Ascending aorta (tissue), 2 donors: ENCODE measurements at places on chromosomes 4 and X.
A peak's percentile ranks its signal among the peaks of the same experiment; 100 is the strongest.

GRCh38 chrX:95718746-95719145 is 965.9 kb upstream of the DIAPH2 start:
- no peaks in the 10 kb centered on the region for H3K4me1 ChIP-seq

- DNase-seq = no peak
- H3K36me3 ChIP-seq = no peaks in the 10 kb centered on the region
- H3K27ac ChIP-seq = no peak overlapping the region
- no peaks in the 10 kb centered on the region for H3K27me3 ChIP-seq
- H3K4me1 ChIP-seq = no peaks in the 10 kb centered on the region
- H3K4me3 ChIP-seq = no peak overlapping the region
Observed at GRCh38 chr4:128359422-128359821, 71.8 kb upstream of the PGRMC2 start.

- H3K27me3 ChIP-seq = peaks cover 6% of the 10 kb centered on the region
- DNase-seq = no peak
- no peaks in the 10 kb centered on the region for H3K36me3 ChIP-seq
- no peaks in the 10 kb centered on the region for H3K4me1 ChIP-seq
- no peak overlapping the region for H3K4me3 ChIP-seq
Observed at GRCh38 chrX:130378024-130378669, 7.3 kb downstream of the GPR119 start.

DNA sequence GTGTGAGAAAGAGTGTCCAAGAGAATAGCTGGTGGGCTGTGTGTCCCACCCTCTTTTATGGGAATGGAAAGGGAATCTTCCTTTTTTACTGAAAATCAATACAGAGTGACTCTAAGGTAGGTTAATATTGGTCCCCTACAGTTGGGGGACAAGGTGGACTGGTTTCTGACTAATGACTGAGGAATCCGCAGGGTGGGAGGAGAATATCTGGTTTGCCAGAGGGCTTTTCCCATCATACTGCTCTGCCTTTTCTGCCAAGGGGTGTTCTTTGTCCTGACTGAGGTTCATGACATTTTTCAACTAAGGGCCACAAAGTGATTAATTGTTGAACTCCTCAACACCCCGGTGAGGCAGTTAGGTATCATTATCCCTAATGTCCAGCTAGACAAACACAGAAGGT is 261.6 kb downstream of the SPATA18 start:
- DNase-seq = no peak
- H3K4me1 ChIP-seq = no peaks in the 10 kb centered on the region
- no peak overlapping the region for H3K27ac ChIP-seq
- H3K27me3 ChIP-seq = no peaks in the 10 kb centered on the region
- H3K36me3 ChIP-seq = no peaks in the 10 kb centered on the region

DNA sequence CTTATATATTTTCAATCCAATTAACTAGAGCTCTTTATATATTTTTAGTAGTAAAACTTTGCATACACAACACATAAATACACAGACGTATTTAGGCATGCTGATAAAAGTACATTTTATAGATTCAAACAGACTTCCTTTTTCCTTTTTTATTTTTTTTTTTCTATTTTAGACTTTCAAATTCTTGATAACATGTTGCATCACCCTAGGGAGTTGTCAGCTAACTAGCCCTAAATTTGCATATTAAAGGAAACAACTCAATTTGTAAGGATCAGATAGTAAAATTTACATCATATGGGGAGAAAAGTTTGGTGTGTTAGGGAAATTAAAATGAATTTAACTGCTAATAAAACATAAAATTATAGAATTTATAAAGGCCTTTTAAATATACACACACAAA is 47.4 kb upstream of the APOOL start:
- H3K27me3 ChIP-seq = no peaks in the 10 kb centered on the region
- no peak overlapping the region for H3K27ac ChIP-seq
- no peak for DNase-seq
- no peaks in the 10 kb centered on the region for H3K4me1 ChIP-seq

GRCh38 chr4:86015412-86016350 is 344.2 kb downstream of the MAPK10 start:
- no peak overlapping the region for H3K4me3 ChIP-seq
- H3K27ac ChIP-seq = no peak overlapping the region
- no peak for DNase-seq
- no peaks in the 10 kb centered on the region for H3K4me1 ChIP-seq
- H3K27me3 ChIP-seq = no peaks in the 10 kb centered on the region

- H3K4me1 ChIP-seq = no peaks in the 10 kb centered on the region
- H3K27me3 ChIP-seq = no peaks in the 10 kb centered on the region
- no peak overlapping the region for H3K27ac ChIP-seq
- DNase-seq = no peak
- H3K36me3 ChIP-seq = no peaks in the 10 kb centered on the region
Observed at GRCh38 chrX:142186103-142186502, 19.0 kb downstream of the MAGEC2 start.

- H3K4me3 ChIP-seq = no peak overlapping the region
- H3K36me3 ChIP-seq = no peaks in the 10 kb centered on the region
- no peaks in the 10 kb centered on the region for H3K27me3 ChIP-seq
Observed at GRCh38 chrX:93422693-93423092, 250.7 kb downstream of the NAP1L3 start.

- no peak overlapping the region for H3K27ac ChIP-seq
- no peak overlapping the region for H3K4me3 ChIP-seq
- peaks cover 79% of the 10 kb centered on the region for H3K36me3 ChIP-seq
- H3K4me1 ChIP-seq = no peaks in the 10 kb centered on the region
Observed at GRCh38 chr4:2696423-2696822, 59.7 kb downstream of the TNIP2 start.

DNA sequence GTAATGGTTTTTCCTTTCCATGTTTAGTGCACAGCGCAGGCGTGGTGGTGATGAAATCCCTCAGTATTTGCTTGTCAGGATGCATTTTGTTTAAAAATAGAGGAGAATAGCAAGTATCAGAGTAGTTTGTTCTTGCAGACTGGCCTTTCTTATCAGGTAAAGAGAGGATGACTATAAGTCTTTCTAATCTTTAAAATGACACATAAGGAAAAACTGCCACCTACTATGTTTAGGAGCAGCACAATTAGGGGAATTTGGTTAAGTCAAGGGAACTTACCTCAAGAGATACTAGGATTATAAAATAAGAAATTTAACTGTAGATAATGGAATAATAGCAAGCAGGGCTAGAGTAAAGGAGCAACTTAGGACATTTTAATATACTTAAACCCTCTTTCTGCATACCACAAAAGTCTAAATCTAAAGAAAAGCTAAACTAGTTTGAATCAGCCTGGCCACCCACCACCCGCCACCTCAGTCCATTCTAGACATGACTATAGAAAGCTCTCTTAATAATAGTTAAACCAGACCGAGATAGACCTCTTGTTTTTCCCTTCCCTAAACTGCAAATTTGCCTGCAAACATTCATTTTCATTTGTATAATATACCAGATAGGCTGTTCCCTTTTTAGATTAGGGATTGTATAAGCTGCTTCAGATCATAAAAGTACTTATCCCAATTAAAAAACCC is 62.0 kb downstream of the APOOL start:
- no peak for DNase-seq
- no peaks in the 10 kb centered on the region for H3K27me3 ChIP-seq
- H3K4me3 ChIP-seq = no peak overlapping the region
- H3K27ac ChIP-seq = no peak overlapping the region

- no peaks in the 10 kb centered on the region for H3K4me1 ChIP-seq
- H3K27me3 ChIP-seq = no peaks in the 10 kb centered on the region
- no peaks in the 10 kb centered on the region for H3K36me3 ChIP-seq
- no peak overlapping the region for H3K27ac ChIP-seq
Observed at GRCh38 chrX:42028109-42028508, 104.8 kb upstream of the CASK start.

DNA sequence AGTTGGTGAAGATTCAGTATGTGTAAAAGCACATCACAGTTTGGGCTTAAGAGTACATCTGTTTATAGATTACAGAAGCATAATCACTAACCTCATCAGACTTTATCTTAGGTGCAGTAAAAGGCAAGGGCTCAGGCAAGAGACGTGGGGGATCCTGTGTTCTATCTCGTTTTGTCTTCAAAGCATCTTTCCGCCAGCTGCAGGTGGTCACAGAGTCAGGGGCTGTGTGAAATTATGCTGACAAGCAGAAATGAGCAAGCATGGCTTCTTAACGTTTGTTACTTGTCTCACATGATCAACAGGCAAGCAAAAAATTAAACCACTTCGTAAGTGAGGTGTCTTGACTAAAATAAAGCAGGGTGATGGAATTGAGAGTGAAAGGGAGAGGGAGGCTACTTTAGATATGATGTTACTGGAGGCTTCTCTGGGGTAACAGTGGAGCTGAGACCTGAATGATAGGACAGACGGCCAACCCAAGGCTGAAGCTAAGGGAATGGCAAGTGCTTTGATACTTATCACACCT is 1.4 kb upstream of the TEC start:
- no peaks in the 10 kb centered on the region for H3K27me3 ChIP-seq
- no peaks in the 10 kb centered on the region for H3K36me3 ChIP-seq
- no peak overlapping the region for H3K27ac ChIP-seq
- no peaks in the 10 kb centered on the region for H3K4me1 ChIP-seq

DNA sequence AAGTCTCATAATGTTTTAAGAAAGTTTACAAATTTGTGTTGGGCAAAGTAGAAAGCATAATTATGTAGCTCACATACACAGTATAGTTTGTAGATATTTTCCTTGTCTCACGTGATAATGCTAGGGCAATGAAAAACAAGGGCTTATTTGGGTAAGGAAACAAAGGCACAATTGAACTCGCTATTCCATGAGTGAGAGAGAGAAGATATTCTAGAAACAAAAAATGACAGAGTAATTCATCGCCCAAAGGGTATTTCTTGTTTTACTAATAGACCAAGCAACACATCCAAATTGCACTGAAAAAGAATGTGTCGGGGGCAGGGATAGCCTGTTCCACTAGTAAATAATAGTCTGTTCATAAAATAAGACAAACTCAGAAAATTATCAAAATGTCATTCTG is 3.6 kb upstream of the ASB11 start:
- DNase-seq = no peak
- no peaks in the 10 kb centered on the region for H3K4me1 ChIP-seq
- H3K27ac ChIP-seq = no peak overlapping the region
- H3K4me3 ChIP-seq = no peak overlapping the region
- H3K36me3 ChIP-seq = no peaks in the 10 kb centered on the region

DNA sequence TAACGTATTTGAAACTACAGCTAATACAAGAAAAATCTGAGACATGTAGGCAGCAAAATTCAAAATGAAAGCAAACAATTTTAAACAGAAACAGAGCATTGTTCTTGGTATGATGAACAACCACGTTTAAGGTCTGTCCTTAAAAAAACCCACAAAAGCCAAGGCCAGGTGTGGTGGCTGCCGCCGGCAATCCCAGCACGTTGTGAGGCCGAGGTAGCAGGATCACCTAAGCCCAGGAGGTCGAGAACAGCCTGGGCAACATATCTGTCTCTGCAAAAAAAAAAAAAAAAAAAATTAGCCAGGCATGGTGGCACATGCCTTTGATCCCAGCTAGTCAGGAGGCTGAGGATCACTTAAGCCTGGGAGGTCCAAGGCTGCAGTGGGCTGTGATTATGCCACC is 13.7 kb downstream of the RWDD4 start:
- no peak for DNase-seq
- H3K4me1 ChIP-seq = no peaks in the 10 kb centered on the region
- no peak overlapping the region for H3K27ac ChIP-seq
- H3K4me3 ChIP-seq = no peak overlapping the region
- no peaks in the 10 kb centered on the region for H3K27me3 ChIP-seq

GRCh38 chr4:81466841-81467671 is 4.7 kb downstream of the RASGEF1B start:
- H3K4me3 ChIP-seq = no peak overlapping the region

DNA sequence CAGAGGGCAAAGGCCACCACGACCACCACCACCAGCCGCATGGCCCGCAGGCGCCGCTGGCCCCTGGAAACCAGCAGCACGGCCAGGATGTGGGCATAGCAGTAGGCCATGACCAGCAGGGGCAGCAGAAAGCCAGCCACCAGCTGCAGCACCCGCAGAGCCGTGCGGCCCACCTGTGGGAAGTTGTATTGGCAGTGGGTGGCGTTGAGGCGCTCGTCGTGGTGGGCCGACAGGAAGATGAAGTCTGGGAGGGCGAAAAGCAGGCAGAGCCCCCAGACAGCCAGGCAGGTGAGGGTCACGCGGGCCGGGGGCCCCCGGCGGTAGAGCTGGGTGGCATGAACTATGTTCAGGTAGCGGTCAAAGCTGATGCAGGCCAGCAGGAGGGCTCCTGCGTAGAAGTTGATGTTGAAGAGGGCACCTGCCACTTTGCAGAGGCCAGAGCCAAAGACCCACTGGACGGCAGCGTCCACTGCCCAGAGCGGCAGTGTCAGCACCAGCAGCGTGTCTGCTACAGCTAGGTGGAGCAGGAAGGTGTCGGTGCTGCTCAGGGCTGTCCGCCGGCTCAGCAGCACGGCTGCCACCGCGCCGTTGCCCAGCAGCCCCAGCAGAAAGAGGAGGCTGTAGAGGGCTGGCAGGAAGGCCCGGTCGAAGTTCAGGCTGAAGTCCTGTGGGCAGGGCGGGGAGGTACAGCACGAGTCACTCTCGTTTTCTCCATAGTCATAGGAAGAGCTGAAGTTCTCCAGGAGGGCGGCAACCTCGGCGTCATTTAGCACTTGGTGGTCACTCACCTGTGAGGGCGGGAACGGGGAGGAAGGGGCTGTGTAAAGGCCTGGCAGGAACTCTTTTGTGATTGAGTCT is 1.4 kb downstream of the CXCR3 start:
- peak; percentile 60 for DNase-seq
- H3K27ac ChIP-seq = no peak overlapping the region
- no peak overlapping the region for H3K4me3 ChIP-seq
- H3K36me3 ChIP-seq = no peaks in the 10 kb centered on the region
- H3K4me1 ChIP-seq = no peaks in the 10 kb centered on the region

GRCh38 chrX:70117738-70118137 is 15.5 kb upstream of the IGBP1 start:
- H3K4me3 ChIP-seq = no peak overlapping the region
- no peak for DNase-seq
- H3K27me3 ChIP-seq = no peaks in the 10 kb centered on the region
- no peak overlapping the region for H3K27ac ChIP-seq
- no peaks in the 10 kb centered on the region for H3K36me3 ChIP-seq

GRCh38 chr4:127291316-127291715 is 341.4 kb upstream of the INTU start:
- no peak overlapping the region for H3K4me3 ChIP-seq
- H3K27ac ChIP-seq = no peak overlapping the region
- H3K4me1 ChIP-seq = no peaks in the 10 kb centered on the region
- DNase-seq = no peak

GRCh38 chrX:154908821-154909220 is 22.7 kb downstream of the F8A1 start:
- H3K27me3 ChIP-seq = no peaks in the 10 kb centered on the region
- H3K36me3 ChIP-seq = no peaks in the 10 kb centered on the region
- H3K4me1 ChIP-seq = no peaks in the 10 kb centered on the region

DNA sequence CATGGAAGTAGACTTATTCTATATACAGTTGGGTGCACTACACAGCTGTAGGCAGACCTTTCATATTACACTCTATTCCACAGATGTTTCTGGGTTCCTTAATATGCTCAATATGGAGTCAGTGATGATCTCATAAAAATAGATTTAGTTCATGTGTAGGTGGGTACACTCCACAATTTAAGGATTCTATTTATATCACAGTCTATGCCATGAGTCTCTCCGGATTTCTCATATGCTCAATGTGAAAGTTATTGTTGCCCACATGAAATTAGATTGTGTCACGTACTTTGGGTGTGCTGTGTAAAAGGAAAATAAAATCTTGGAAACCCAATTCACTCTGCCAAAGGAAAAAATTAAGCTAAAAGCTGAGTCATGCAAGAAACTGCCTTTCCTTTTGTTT is 32.5 kb upstream of the TASL start:
- H3K27me3 ChIP-seq = no peaks in the 10 kb centered on the region
- no peaks in the 10 kb centered on the region for H3K36me3 ChIP-seq
- no peak overlapping the region for H3K27ac ChIP-seq
- H3K4me3 ChIP-seq = no peak overlapping the region
- H3K4me1 ChIP-seq = no peaks in the 10 kb centered on the region
